ENCODE measurements at places on chromosomes 16 and 17.

- no peak for DNase-seq
These were observed 479.3 kb upstream of the ZFHX3 start for GRCh38 chr16:73527187-73527586.

DNA sequence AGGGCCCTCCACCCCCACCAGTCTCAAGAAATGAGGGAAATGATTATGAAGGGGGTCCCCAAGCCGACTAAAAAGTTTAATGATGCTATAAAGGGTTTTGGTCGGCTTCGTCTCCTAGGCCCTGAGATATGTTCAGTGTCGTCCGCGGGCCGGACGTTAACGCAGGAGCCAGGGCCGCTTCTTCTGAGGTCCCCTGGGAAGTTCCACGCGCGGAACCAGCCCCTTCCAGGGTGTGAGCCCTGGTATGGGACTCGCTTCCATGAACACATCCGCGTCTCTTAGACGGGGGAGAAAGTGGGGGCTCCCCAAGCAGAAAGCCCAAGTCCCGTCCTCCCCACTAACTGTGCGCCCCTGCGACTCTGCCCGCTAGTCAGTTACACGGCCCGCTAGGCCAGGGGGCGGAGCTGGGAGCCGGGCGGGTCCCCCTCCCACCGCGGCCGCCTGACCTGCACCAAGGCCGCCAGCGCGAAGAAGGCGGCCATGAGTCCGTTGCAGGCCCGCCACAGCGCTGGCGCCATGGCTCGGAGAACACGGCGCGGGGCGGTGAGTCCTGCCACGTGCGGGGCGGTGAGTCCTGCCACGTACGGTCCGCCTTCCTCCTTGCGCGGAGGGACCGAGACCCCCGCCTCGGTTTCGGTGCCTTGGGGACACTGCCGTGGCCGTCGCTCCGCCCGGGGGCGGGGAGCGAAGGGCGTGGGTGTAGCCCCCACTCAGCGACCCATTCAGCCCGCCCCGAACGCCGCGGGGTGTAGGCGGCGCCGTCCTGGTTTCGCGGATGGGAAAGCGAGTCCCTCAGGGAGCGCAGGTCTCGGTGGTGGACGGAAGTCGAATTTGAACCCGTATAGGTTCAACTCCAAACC, at the start of gene TMEM220:
Gene TMEM220, minus strand, starts transcription at position 690 of the 860 bp plus-strand sequence. Its CDS starts 172 bp downstream, at position 518.
- peak; percentile 97 for DNase-seq

- DNase-seq: peak; percentile 60
These were observed 18.5 kb downstream of the ARL4D start for GRCh38 chr17:43416998-43417890.

DNA sequence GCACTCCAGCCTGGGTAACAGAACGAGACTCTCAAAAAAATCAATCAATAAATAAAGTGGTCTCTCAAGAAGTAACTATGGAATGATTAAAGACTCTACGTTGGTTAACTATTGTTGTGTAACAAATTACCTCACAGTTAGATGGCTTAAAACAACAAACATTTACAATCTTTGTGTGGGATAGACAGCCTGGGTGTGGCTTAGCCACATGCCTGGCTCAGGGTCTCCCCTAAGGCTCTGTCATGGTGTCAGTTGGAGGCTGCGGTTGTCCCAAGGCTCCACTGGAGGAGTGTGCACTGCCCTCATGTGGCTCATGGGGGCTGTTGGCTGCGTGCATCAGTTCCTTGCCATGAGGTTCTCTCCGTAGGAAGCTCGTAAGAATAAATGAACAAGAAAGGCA, 294.5 kb downstream of the SNX29 start:
- DNase-seq: peak; percentile 73

GRCh38 chr17:36544044-36544306, 744 bp upstream of the GGNBP2 start:
- DNase-seq: peak; percentile 84

DNA sequence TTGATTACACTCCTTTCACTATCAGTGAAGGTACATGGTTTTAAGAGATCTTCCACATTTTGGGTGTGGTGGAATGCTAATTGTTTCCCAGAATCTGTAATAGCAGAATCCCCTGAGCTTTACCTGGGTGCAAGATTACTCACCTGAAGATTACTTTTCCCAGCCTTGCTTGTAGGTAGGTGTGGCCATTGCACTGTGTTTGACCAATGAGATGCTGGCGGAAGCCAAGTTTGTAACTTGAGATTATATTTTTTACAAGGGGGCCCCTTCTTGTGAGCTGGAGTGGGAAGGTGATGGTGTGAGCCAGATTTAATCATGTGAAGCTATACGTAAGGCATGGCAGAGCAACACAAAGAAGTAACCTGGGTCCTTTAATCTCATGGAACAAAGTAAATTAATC, 294.3 kb downstream of the TOX3 start:
- no peak for DNase-seq

DNA sequence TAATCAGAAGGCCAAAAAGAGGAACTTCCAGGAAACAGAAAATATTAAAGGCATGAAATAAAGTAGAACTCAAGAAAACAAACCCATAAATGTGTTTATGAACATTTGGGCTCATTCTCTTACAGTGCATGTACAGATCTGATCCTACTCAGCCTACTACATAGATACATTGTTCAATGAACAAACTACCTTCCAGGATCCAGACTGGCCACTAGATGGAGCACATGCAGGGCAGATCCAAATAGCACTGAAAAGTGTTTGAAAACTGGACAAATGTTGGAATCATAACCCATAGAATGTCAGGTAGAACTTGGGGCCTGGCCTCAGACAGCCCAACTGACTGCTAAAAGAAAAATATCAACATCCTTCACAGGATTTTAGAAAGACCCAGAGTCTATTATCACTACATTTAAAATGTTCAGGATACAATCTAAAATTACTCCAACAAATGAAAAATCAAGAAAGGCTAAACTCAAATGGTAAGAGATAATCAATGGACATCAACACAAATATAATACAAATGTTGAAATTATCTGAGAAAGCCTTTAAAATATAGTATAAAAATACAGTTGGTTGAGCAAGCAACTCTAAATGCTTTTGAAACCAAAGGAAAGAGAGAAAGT, 122.4 kb upstream of the NUDT7 start:
- peak; percentile 60 for DNase-seq

- no peak for DNase-seq
These were observed 348.9 kb upstream of the DYNLRB2 start for GRCh38 chr16:80191928-80192327.

DNA sequence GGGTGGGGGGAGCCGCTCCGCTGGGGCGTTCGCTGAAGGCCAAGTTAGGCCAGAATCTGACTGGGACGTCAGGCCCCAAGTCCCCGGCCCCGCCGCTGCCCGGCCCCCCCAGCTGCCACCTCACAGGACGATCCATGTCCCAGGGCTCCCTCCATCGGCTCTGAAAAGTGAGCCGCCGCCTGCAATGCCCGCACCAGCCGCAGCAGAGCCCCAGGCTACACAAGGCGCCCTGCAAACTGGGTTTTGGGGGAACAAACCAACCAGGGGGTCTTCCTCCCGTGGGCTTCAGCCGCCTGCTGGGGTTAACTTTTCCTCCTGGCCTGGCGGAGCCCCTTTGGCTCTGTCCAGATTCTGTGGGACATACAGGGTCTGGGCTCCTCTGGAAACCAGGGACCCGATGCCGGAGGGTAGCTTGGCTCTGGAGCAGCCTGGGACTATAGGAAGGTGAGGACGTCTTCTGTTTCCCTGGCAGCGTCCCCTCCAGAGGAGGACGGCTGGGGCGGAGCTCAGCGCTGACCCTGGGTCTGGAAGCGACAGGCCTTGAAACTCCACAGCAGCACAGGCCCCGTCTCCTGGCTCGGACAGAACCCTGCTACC, 835 bp downstream of the NME4 start:
- peak; percentile 92 for DNase-seq

- DNase-seq: no peak
These were observed 36.2 kb downstream of the MPHOSPH6 start for GRCh38 chr16:82133798-82134197.

- DNase-seq: no peak
These were observed 102.8 kb downstream of the CMIP start for GRCh38 chr16:81547194-81547938.

DNA sequence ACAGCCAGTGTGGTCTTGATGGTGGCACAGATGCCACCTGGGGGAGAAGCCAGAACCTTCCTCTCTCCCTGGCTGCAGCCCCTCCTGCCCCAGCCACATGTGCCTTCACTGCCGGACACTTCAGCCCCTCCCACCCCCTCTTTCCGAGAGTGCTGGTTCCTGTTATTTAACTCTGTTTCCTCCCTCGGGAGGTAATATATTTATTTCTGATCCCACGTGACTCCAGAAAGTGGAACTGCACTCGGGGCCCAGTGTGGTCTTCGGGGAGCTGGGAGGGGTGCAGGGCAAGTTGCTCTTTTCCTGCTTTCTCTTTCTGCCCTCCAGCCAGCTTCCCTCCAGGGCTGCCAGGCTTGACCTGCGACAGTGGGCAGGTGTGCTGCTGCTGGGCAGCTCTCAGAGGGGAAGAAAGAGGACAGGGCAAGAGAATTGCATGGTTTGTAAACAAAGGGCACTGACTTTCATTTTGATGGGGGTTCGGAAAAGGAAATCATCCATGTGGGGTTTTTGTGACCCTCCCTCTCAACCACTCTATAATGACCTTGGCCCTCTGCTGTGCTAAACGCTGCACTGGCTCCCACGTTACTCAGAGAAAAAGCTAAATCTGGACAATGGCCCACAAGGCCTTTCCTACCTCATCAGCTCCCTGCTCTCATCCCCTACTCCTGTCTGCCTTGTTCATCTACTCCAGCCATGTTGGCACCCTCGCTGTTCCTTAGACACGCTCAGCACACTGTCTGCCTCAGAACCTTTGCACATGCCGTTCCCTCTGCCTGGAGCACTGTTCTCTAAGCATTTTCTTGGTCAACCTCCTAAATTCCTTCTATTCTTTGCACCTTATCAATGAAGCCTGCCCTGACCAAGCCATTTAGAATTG, 8.2 kb upstream of the CIITA start:
- no peak for DNase-seq

GRCh38 chr16:4586291-4586690, 28.4 kb downstream of the UBALD1 start:
- DNase-seq: no peak

DNA sequence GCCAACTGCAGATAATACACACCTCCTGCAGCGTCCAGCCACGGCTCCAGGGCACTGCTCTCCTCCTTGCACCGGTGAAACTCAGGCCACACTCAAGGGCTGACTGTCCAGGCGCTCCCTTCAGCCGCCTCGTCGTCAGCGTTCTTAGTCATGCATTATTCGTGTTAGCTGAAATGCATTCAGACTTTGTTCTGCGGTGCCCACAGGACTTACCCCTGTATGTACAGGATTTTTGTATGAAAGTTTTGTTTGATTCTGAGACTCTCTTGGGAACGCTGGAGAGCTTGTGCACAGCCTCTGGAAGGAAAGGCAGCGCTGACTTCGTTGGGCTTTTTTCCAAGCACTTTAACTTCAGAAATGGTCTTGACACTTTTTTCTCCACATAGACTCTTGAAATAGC, 22.1 kb downstream of the CIBAR2 start:
- no peak for DNase-seq

DNA sequence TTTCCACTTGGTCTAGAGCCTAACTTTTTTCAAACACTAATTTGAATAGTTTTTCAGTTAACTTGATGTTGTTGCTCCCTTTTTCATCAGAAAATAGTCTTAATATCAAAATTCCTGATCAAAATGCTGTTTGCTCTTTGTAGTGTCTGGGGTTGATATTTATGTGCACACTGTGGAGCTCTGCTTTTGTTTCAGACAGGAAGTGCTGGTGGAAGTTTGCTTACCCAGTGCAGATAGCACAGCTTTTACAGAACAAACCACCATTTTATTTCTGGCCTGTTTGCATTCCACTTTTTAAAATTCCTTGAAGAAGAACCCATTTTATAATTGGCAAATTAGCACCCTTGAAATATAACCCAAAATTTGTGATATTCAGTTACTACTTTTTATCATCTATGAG, 125.4 kb downstream of the MRTFB start:
- no peak for DNase-seq

- DNase-seq: peak; percentile 47
These were observed 93.9 kb upstream of the NLRP1 start for GRCh38 chr17:5678171-5678570.

DNA sequence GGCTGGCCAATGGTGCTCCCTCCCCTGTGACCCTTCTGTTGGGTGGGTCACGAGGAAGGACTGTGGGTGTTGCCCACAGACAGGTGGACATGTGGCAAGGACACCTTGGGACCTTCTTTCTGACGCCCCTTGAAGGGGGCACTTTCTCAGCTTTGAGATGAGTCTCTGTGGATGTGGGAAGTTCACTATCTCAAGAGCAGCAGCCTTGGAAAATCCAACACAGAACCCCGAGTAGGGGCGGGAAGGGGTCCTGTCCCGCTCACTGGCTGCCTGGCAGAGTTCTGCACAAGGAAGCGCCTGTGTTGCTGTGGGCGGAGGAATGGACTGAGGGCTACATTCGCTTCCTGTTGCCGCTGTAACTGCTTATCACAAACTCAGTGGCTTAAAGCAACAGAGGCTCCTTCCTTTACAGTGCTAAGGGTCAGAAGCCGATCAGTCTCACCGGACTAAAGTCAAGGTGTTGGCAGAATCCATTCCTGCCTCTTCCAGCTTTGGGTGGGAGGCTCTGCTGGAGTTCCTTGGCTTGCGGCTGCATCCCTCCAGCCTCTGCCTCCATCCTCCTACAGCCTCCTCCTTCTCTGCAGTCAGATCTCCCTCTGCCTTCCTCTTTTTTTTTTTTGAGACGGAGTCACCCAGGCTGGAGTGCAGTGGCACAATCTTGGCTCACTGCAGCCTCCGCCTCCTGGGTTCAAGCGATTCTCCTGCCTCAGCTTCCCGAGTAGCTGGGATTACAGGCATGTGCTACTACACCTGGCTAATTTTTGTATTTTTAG, 305.2 kb downstream of the SEC14L1 start:
- no peak for DNase-seq

- DNase-seq: no peak
These were observed 917 bp downstream of the YWHAE start for GRCh38 chr17:1398931-1399678.

DNA sequence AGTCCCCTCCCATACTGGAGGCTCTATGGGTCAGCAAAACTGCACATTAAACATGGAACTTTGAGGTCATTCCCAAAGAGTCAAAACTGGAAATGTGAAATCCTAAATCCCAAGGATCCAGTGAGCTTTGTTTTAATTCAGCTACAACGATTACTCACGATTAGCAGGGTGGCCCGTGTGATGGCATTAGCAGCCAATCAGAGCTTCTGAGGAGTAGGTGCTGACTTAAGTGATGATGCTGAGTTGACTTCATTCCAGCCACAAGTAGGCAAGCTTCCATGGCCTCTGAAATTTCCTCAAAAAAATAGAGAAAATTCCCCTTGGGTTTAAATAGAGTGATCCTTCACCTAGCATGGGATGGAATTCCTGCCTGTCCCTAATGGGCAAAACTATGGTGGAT, 28.1 kb upstream of the BEAN1 start:
- no peak for DNase-seq

All from islet precursor cell (in vitro differentiated cells).